ENCODE measurements at places on chromosomes 1 and 21.

DNA sequence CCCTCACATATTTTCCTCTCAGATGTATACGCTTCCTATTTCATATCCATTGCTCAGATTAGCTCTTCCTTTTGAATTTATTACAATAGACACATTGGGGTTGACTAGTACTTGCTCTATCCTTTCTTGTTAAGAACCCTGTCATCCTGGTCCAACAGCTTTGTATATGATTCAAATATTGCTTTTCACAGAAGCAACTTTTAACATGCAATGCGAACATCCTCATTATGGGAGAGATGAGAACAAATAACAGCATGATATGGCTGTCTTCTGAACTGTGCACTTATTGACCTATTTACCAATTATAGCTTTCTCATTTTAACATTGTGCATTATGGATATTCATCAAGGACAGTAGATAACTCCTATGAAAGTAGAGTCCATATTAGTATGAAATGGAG is 510.8 kb downstream of the PTPRC start:
- DNase-seq = no peak

DNA sequence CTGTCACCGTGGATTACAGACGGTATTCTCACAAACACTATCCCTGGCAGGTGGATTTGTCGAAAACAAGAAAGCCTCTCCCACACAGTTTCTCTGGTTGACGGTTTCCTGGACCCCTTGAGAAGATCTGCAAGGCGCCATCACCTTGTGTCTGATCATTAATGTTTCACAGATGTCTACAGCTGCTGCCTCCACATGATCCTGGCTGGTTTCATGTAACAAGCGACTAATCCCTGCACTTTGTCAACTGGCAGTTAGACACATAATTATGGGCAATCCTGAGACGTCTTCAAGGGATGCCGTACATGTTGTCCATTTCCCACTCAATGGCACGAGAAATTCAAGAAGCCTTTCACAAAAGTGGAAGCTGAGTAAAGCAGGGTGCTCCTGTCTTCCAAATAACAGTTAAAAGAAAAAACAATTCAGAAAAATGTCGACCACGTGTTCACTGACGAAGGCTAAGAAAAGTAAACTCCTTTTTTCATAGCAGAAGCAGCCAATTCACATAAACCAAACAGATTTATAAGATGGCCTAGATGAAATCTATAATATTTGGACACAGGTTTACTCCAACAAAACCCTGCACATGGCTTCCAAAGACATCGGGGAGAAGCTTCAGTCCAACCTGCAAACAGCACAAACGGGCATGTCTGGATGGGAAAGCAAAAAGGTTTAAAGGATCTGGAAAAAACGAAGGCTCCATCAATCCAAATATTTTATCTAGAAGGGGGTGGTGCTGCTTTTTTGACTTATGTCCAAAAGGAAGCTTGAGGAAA is 52.2 kb downstream of the CAPZB start:
- no peak for DNase-seq

GRCh38 chr1:44717653-44718052 is 13.3 kb downstream of the RNU5D-1 start:
- DNase-seq = no peak

- no peak for DNase-seq
Observed at GRCh38 chr1:2921970-2922686, 99.1 kb upstream of the ACTRT2 start.

DNA sequence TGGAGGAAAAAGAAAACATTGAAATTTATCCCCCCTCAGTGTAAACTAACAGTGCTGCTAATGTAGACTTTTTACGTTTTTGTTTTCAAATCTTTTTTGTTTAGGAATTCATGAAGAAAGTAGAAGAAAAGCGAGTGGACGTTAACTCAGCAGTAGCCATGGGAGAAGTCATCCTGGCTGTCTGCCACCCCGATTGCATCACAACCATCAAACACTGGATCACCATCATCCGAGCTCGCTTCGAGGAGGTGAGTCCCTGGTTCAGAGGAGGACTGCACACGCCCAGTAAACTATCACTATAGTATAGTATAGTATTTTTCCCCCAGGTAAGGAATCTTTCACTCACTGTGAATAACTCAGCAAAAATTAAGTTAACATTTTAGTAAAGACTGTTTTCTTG is 37.8 kb upstream of the BMP8A start:
- no peak for DNase-seq

DNA sequence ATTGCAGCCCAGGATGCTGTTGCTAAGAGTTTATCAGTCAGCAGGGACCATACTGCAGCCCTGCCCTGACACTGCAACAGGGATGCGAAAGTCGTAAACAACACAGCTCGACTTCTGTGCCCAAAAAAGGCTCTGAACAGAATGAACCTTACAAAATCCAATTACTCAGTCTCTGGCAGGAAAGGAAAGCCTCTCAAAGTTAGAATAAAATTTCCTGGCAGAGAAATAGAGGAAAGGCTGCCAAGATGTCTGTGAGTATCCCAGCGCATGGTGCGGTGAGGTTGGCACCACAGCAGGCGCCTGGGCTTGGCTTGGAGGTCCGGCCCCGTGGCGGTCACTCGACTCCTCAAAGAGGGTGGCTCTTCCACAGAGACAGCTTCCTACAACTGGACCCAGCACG is 185.8 kb downstream of the PCP4 start:
- DNase-seq = no peak

GRCh38 chr1:66980745-66981367 is 56.1 kb downstream of the MIER1 start:
- no peak for DNase-seq

DNA sequence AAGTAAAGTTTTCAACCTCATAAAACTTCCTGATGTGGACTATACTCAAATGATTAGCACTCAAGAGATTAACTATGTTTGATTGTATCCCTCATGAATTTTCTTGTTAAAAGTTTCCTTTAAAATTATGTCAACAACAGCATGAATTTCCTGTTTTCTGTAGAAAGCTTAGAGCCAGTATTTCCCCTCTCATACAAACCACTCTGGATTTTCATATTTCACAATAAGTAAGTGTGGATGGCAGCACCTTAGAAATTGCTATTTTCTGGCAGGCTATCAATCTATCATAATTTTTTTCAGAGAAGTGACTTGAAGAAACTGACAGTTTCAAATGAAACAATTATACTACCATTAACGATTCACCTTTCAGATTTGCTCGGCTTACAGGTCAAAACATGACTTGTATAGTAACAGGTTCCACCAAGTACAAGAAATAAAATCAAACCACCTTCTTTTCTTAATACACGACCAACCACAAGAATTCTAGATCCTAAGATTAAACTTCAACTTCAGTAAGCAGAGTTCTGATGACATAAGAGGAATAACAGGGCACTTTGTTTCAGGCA is 20.8 kb downstream of the ELK4 start:
- DNase-seq = no peak

DNA sequence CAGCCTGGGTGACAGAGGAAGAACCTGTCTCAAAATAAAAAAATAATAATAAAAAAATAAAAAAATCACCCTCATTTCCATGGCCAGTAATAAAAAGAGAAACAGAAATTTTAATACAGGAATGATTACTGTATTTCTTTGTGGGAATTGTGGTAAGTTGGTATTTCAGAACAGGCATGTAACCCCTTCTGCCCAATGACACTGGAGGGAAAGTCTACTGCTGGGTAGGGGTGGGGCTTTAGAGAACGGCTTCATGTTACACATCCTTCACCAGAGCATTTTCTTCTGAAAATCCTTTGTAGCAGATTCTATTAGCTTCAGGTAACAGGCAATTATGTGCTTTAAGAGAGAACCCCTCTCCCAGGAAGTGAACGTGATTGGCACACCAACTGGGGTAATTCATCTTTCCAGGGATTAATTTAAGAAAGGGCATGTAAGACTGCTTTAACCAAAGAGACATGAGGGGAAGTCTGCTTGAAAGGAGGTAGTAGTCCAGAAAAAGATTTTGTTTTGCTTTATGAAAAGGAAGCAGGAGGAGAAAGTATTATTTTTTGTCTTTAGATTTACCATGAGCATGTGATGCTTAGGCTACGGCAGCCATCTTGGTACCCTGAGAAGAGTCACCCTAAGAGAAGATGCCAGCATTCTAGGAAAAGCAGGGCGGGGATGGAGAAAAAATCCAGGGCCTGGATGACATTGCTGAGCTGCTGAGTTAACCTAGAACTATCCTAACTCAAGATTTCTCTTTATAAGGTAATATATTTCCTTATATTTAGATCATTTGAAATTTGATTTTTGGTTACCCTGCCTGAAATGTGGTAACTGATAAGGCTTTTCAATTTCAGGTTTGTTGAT is 57.7 kb upstream of the DPT start:
- DNase-seq = no peak

DNA sequence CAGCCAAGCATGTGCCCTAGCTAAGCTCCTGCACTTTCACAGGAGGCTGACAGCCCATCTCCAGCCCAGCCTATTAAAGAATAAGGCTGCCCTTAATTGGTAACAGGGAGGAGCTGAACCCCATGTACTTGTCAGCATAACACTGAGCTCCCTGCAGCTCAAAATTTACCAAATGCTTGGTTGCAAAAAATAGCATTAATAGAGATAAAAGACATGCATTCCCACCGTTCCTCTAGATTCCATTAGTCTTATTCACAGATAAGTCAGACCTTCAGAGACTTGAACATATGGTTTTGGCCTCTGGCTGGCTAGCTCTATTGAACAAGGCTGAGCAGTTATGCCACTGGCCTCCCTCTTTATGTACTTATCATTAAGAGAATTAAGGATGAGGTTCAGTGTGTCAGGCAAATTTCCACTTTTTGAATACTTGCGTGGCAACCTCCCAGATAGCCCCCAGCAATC is 29.2 kb downstream of the OLFML3 start:
- no peak for DNase-seq

- no peak for DNase-seq
Observed at GRCh38 chr1:173314656-173315055, 107.5 kb upstream of the TNFSF4 start.

Data from iPS DF 19.7 (cell line).